ENCODE measurements at places on chromosomes 5 and 9.
A peak's percentile ranks its signal among the peaks of the same experiment; 100 is the strongest.

DNA sequence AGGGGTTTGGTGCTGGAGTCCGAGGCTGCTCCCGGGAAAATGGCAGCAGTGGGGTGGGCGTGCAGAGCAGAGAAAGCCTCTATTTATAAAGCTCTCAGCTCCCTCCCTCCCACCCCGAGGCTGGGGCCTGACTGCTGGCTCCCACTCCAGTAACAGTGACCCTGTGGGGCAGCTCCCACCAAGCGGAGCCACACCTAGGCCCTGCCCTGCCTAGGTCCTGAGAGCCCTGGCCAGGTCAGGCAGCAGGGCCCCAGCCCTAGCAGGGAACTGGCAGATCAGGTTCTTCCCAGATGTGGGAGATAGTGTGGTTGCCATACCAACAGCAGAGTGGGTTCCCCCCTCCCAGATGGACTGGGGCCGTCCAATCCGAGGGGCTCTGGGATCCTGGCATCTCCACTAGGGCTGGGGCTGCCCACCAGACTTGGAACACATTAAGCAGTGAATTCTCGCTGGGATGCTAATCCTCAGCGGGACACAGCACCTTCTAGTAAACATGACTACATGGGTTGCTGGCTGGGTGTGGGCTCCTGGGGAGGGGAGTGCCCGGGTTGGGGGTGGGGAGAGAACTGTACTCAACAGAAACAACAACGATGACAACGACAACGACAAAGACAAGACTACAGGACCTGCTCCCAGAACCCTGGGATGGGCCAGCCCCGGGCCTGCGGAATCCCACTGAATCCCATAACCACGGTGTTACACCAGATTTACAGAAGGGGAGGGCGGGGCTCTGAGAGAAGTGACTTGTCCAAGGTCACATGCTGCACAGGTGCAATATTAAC, 1.5 kb downstream of the SH3GLB2 start:
- no peak for DNase-seq

- no peak for DNase-seq
Observed at GRCh38 chr5:180083529-180084060, 12.0 kb upstream of the RNF130 start.

- no peak for DNase-seq
Observed at GRCh38 chr5:150394912-150395687, 17.6 kb downstream of the CD74 start.

DNA sequence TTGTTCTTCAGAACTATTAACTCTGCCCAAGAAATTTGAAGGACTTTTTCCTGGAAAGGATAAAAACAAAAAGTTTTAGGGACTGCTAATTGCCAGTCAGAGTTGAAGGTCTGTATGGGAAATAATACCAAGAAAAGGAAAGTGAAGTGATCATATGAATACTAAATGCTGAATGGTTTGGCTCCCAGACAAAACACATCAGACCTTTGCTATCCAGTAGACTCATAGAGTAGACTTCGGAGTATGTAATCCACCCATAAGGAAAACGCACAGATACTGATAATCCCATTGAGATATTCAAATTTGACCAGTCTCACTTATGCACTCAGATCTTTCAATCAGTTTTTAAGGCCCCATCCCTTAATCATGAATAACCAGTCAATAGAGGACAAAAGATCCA, 319.0 kb upstream of the PTGER4 start:
- no peak for DNase-seq

GRCh38 chr9:100498592-100498991, 25.6 kb downstream of the TMEFF1 start:
- DNase-seq, result no peak

DNA sequence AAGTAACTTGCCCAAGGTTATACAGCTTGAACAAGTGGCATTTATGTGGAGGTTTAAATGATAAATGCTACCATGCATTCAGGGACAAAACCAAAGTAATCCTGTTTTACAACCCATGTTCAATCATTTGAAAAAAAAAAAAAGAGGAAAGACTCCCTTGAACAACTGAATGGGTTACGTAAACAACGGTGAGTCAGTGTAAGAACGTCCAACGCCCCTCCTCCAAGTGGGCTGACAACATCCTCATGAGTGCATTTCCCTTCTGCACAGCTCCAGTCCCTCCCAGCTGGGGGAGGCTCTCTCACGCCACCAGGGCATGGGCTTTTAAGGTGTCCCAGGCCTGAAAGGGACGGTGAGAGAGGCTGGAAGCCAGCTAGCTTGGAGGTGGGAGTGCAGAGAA, 90.0 kb downstream of the PRRT1B start:
- peak; percentile 98 for DNase-seq

DNA sequence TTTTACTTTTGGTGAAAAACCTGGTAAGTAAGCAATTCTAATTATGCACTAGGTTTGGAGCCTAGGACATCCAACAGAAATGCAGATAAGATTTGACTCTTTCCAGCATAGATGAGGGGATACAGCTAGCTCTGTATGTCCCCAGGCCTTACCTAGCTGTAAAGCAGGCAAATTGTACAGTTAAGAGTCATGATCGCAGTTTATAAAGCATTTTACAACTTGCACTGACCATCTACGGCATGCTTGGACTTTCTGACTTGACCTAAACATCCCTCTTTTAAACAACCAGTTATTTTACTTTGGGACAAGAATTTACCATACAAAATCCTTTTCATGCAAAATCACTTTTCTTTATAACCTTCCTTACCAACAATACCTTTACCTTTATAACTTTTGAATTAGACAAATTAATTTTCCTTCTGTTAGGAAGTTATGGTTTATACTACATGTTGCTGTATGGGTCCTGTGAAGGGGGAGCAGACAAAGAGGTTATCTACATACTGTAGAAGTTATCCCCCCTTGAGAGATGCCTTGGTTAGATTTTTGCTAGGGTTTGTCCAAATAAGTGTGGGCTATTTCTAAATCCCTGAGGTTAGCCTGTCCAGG, 36.8 kb downstream of the FGD3 start:
- no peak for DNase-seq

- DNase-seq, result no peak
Observed at GRCh38 chr5:110707260-110707844, 19.1 kb downstream of the TMEM232 start.

DNA sequence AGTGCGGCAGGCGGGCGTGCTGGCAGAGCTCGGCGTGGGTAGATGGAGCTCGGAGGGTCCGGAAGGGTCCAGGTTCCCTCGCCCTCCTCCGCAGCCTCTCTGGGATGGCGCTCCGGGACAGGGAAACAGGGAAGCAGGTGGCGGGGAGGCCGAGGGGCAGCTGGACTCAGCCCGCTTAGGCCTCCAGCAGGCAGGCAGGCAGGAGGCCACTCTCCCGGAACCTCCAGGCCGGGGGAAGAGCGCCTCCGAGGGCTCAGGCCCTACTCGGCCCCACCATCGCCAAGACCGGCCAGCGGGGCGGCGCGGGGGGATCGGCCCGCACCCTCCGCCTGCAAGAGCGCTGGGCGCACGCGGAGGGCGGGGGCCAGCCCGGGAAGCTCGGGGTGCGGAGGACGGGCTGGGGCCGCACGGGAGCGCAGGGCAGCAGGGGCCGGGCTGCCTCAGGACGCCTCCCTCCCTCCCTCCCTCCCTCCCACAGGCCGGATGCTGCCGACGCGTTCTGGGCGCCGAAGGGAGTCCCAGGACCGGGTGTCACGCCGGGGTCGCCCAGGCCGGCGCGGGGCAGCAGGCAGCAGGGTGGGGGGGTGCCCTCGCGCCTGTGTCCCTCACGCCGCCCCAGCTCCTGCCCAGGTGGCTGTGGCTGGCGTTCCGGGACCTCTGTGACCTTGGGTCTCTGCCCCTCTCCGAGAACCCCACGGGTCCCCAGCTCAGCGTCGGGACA, 977 bp downstream of the MGAT4B start:
- DNase-seq, result peak; percentile 80

DNA sequence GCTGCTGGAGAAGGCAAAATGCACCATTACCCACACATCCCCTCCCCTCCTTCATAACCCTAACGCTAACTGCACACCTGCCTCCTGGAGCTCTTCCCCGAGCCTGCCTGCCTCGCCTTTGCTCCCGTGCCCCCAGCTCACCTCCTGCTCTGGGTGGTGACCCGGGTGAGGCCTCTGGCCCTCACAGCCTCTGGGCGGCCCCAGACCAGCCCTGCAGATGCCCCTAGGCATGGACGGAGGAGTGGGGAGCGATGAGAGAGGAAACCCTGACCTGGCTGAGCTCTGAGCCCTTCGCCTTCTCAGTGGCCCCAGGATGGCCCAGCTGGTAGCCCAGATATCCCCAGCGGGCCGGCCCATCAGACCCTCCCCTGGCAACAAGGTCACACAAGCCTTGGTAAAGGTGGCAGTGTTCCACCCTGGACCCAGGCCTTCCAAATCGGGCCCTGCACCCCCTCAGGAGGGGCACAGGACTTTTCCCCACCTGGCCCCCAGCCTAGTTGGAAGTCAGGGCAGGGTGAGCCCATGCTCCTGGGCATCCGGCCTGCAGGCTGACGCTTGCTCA, 14.5 kb upstream of the CAMSAP1 start:
- no peak for DNase-seq

DNA sequence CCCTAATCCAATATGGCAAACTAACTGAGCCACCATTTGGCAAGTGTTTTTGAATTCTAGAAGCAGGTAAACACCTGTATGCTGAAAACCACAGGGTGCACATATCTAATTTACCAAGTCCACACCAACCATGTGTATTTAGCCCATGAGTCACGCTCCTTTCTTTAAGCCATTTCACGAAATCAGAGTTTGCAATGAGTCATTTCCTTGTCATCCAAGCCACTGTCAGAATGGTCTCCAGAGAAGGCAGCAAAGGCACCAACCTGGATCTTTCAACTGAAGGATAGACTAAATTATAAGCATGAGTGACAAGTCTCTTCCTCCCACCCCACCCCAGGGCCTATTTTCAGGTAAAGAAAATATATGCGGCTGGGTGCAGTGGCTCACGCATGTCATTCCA, 110.0 kb downstream of the PAX5 start:
- DNase-seq, result peak; percentile 40

GRCh38 chr9:28127101-28127500, 553.8 kb upstream of the C9orf72 start:
- no peak for DNase-seq

DNA sequence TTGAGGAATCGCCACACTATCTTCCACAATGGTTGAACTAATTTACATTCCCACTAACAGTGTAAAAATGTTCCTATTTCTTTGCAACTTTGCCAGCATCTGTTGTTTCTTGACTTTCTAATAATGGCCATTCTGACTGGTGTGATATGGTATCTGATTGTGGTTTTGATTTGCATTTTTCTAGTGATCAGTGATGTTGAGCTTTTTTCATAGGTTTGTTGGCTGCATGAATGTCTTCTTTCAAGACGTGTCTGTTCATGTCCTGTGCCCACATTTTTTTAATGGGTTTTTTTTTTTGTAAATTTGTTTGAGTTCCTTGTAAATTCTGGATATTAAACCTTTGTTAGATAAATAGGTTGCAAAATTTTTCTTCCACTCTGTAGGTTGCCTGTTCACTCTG, 615.9 kb downstream of the SEMA5A start:
- no peak for DNase-seq

- DNase-seq, result no peak
Observed at GRCh38 chr5:125249400-125249799, 503.0 kb upstream of the ZNF608 start.

- no peak for DNase-seq
Observed at GRCh38 chr5:139065306-139065705, 132.9 kb downstream of the SIL1 start.

DNA sequence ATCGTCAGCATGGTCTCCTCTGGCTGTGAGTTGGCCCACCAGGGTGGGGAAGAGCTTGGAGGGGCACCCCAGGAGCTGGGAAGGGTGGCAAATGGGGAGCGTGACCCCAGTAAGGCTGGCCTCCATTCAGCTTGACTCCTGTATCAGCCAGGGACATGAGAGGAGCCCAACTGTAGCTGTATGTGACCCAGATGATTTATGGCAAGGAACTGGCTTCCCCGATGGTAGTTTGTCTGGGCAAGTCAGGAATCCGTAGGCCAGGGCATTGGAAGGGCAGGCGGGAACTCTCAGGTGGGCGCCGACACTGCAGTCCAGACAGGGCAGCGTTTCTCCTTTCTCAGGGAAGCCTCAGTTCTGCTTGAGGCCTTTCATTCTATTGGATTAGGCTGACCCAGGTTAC, 2.3 kb downstream of the SLC34A1 start:
- no peak for DNase-seq

- DNase-seq, result peak; percentile 73
Observed at GRCh38 chr9:114574438-114574837, 13.1 kb upstream of the ATP6V1G1 start.

GRCh38 chr5:122054266-122054665, 23.8 kb downstream of the LOX start:
- DNase-seq, result no peak

GRCh38 chr5:79984363-79984762, 6.7 kb downstream of the MTX3 start:
- DNase-seq, result no peak

- no peak for DNase-seq
Observed at GRCh38 chr5:2140501-2141175, 257.9 kb upstream of the IRX4 start.

DNA sequence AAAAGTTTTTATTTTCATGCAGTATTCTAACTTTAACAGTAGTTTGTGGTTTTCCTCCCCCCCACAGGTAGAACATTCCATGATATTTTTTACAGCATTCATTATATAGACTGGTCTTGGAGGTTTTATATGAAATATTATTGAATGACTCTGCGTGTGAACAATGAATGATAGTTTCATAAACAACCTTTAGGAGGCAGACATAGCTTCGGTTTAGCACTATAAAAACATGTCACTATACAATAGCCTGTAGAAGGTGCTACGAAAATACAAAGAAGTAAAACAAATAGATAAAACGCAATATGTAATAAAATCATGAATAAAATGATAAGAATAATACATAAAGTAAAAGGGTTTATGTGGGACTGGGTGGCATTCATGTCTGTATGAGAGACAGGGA, 8.5 kb downstream of the KLF4 start:
- no peak for DNase-seq

DNA sequence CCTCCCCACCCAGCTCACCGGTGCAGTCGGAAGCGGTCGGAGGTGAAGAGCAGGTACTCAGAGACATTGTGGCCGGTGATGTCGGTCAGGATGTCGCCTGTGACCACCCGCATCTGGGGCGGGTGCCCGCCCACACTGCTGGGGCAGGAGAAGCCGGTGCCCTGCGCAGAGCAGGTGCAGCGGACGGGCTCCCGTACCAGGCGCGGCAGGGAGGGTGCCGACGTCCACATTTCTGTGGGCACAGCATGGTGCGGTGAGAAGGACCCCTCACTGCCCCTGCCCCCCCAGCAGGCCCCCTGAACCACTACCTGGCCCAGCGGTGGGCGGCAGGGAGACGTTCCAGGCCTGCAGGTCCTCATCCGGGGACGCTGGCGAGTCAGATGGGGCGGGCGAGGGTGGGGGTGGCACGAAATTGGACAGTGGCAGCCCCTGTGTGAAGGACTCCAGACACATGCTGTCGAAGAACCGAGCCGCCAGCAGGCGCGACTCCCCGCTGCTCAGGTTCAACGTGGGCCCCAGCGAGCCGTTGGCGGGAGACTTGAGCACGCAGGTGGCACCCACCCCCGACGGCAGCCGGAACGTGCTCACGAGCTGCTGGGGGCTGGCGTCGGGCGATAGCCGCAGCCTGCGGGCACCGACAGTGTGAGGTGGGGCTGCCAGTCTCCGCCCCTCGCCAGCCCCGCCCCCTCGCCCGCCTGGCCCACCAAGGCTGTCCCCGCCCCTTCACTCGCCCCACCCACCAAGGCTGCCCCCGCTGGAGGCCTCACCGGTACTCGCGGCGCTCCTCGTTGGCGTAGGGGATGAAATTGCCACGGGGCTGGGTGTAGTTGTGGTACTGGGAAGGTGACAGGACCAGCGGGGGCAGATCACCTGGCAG, 15.1 kb downstream of the ABCA2 start:
- DNase-seq, result no peak

All from suppressor macrophage (primary cell).